ENCODE measurements at places on chromosomes 16 and 17.
A peak's percentile ranks its signal among the peaks of the same experiment; 100 is the strongest.

DNA sequence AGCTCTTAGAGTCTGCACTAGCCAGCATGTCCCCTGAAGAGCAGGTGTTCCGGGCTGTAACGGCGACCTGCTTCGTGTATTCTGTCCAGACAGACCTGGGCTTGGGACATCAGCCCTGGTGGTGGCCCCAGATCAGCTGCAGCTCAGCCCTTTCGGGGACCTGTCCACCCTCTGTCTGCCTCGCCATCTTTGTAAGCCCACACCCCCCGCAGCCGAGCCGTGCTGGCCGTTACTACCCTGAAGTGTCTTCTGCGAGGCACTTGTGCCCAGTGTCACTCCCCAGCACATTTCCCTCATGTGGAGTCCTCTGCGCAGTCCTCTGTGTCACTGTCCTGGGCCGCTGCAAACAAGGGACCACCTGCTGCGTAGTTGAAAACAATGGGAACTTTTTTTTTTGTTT, 10.4 kb downstream of the CARD14 start:
- no peak for DNase-seq

DNA sequence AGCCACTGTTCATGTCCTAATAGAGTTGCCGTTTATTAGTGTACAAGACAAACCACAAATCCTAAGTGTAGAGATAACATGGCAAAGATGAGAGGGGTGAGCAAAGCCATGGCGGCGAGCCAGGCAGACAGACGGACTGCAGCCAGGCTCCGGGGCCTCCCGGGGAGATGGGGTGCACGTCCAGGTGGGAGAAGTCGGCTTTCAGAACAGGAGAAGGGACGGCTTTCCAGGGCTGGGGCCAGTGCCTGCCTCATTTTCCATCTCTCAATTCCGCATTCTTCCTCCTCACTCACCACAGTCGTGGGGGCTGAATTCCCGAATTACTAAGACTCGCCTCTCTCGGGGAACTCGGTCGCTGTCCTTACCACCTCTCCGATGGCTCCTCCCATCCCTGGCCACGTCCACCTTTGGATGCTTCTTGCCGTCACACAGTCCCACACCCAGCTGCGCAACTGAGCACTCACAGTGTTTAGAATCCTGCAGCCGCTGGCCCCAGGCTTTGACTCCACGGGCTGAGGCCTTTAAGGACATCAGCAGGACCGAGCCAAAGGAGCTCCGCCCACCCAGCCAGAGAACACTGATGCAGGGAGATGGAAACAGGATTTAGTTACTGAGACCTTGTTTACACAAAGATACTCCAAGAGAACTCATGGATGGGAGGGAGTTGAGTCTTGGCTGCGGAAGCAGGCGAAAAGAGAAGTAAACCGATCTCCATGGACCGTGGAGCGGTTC, 59.7 kb downstream of the RNF112 start:
- DNase-seq, result no peak

DNA sequence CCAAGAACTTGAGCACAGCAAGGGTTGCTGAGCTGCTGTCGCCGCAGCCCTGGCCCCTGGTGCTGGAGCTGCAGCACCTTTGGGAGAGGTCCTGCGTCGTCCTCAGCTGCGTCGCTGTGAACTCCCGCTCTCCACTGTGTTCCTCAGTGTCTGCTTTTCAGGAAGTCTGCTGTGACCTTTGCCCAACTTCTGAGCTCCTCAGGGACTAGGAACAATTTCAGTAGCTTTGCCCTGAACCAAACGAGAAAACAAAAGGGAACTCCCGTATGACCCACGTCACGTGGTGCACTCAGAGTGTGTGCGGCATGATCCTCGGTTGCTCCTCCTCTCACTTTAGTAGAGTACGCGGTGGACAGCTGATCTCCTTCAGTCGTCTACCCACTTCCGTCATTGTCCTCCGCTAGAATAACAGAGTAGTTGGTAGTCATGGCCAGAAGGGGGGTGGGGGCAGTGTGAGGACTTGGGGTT, 44.2 kb downstream of the WDR45B start:
- DNase-seq, result peak; percentile 31

DNA sequence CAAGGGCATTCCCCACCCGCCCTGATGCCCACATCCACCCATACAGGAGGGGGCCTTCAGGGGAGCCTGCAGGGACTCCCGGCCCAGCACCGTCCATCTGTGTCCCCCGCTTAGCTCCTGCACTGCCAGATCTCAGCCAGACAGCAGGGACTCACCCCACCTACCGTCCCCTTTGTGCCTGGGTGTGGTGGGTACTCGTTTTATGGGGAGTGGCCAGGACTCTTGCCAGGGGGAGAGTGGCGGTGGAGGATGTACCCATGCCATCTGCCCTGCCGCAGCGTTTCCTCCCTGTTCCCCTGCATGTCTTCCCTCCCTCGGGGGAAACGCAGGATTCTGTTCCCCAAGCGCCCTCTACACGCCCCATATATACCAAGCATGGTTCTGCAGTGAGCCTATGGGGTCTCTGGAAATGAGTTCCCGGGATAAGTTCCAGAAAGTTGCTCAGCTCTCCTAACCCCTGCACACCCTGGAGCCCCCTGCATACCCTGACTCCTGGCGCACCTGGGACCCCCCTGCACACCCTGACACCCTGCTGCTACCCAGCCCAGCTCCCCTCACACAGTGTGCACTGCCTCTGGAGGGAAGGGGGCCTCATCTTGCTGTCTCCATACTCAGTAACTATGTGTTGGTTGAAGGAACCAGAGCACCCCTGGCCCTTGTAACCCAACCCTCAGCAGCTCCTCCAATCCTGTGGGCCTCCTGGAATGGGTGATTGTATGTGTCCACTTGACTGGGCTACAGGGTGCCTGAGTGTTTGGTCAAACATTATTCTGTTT, 4.2 kb upstream of the MAFG start:
- no peak for DNase-seq

GRCh38 chr17:53088481-53088880, 734.2 kb upstream of the KIF2B start:
- no peak for DNase-seq

GRCh38 chr17:76641501-76641900, 2.1 kb downstream of the ST6GALNAC1 start:
- no peak for DNase-seq

DNA sequence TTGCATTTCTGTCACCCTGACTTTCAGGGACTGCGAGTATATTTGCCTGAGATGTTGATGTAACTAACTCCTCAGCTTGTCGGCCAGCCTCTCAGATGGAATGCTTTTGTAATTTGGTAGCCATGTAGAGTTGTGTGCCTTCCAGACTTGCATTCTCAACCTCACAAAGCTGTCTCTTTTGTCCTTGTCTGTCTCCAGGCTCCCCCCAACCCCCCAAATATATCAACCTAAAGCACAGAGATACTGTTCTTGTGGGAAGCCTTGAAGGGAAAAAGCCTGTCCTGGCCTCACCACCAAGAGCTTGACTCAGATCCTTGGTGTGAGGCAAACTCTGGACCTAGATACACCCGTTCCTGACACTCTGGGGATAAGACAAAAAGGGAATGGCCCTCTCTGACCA, 18.4 kb downstream of the SAP30BP start:
- no peak for DNase-seq

DNA sequence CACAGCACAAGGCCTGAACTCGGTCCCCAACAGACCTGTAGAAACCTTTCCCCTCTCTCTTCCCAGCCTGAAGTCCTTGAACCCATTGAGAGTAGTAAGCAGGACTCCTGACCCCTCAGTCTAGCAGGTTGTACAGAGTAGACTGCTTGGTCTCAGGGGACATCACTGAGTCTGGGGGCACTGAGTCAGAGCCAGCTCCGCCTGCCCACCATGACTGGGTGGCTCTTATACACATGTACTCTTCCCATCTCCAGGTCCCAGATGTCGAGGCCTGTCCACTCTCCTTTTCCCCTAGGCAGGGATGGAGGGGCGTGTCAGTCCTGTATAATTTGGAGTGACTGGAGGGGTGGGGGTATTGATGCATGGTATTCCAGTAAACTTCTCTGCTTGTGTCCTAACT, 23.5 kb downstream of the LIG3 start:
- no peak for DNase-seq

- peak; percentile 74 for DNase-seq
Measured at GRCh38 chr17:50871364-50871763, 5.2 kb upstream of the TOB1 start.

DNA sequence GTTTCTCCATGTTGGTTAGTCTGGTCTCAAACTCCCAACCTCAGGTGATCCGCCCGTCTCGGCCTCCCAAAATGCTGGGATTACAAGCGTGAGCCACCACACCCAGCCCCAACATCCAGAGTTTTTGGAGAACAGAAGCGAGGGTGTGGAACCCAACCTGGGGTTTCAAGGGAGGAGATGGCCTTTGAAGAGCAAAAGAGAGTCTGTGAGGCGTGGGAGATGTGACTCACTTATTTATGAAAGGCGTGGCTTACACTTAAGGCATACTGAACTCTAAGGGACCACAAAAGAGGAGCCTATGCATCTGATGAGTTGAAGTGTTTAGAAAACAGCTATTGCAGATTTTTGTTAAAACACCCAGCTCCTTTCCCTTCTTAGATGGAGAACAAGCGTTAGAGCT, 18.9 kb downstream of the ARSG start:
- DNase-seq, result peak; percentile 36

DNA sequence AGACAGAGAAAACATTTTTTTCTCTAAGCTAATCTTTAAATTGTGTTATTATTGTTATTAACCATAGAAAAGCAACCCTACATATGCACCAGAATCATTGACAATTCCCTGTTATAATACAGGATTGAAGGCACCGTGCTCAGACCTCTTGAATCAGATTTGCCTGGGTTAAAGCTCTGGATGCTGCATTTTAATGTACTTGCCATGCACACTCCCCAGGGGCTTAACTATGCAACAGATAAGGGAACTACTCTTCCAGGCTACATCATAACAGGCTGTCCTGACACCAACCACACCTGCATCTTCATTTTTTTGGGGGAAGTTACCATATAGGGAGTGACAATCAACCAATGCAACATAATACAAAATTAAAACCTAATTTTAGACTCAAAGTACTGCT, 1187.6 kb upstream of the CDH8 start:
- no peak for DNase-seq

- no peak for DNase-seq
Measured at GRCh38 chr16:20072874-20073202, 852 bp downstream of the GPR139 start.

DNA sequence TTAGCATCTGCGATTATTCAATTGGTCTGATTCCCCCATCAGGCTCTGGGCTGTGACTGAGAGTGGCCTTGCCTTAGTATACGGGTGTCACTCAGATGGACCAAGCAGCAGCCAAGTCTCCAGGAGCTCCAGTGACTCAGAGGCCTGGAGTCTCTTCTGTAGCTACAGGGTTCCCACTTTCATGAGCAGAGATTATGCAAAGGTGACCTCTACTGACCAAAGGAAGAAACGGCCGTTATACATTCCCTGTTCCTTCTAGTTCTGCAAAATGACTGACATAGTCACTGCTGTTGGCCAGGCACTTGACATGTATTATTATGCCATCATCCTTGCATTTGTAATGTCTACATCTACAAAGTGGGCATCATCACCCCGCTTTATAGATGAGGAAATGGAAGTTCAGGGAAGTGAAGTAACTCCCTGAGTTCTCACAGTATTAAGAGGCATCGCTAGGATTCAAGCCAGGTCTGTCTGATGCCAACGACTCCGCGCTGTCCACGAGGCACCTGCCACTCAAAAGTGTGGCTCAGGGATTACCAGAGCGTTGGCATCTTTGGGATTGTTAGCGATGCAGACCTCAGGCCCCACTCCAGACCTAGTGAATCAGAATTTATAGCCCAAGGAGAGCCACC, 23.3 kb downstream of the SLC38A7 start:
- peak; percentile 31 for DNase-seq
